ENCODE measurements at places on chromosomes 4 and X.

DNA sequence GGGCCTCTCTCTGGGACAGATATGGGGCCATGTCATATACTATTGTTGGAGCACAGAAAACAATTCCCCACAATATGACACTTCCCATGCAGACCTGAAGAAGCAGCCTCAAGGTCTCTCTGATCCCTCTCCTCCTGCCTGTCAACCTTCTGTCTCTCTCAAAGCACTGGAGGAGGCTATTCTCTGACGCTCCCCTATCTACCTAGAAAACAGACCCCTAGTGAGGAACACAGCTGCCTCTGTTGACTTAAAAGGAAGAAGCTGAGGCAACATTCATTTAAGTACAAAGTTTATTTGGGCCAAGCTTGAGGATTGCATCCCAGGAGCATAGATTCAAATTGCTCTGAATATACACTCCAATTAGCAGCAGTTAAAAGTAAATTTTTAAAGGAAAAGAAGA lies 39.3 kb upstream of the NSG1 start:
- DNase-seq = no peak

DNA sequence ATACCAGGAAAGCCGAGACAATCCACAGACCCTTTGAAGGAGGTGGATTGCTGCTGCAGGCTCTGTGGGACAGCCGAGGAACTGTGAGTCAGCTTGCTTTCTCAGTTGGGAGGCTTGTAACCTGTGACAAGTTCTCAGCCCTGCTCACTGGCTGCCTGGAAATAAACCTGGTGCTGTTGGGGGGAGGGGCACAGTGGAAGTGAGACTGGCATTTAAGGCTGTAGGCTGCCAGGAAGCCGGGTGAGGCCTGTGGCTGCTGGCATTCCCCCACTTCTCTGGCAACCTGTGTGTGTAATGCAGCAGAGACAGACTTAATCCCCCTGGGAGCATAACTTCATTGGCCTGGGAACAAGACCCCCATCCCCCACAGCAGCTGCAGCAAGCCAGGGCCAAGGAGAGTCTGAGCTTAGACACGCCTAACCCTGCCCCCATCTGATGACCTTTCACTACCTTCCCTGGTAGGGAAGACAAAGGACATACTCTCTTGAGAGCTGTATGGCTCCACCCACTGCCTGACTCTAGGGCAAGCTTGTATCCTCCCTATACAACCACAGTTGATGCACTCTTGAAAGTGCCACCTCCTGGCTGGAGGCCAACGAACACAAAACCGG lies 64.1 kb downstream of the ALPK1 start:
- no peak for DNase-seq

DNA sequence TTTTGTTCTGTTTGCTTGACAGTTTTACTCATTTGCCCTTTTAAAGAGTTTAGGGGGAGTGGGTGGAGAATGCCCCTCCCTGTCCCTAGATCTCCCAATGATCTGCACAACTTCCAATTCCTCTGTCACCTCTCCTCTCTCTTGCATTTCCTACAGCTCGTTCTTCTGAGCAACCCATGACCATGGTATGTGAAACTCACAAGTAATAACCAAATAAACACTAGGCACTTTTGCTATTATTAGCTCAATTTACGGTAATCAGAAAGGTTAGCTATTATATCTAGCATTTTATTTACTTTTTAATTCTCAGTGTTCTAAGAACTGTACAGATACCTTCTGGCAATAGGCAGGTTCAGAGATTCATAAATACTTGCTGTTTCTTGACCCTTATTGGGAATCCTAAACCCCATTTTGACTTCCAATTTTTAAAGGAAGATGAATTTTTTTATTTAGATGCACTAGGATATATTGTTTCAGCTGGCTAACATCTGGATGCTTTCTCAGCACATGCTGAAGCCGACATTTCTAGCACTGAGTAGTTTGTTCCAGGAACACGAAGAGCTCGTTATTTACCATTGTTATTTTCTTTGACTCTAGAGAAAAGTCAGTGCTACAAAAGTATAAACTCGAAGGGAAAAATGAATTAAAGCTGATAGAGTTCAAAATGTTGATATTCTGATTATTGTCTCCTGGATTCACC lies 194.7 kb upstream of the TLL1 start:
- no peak for DNase-seq

DNA sequence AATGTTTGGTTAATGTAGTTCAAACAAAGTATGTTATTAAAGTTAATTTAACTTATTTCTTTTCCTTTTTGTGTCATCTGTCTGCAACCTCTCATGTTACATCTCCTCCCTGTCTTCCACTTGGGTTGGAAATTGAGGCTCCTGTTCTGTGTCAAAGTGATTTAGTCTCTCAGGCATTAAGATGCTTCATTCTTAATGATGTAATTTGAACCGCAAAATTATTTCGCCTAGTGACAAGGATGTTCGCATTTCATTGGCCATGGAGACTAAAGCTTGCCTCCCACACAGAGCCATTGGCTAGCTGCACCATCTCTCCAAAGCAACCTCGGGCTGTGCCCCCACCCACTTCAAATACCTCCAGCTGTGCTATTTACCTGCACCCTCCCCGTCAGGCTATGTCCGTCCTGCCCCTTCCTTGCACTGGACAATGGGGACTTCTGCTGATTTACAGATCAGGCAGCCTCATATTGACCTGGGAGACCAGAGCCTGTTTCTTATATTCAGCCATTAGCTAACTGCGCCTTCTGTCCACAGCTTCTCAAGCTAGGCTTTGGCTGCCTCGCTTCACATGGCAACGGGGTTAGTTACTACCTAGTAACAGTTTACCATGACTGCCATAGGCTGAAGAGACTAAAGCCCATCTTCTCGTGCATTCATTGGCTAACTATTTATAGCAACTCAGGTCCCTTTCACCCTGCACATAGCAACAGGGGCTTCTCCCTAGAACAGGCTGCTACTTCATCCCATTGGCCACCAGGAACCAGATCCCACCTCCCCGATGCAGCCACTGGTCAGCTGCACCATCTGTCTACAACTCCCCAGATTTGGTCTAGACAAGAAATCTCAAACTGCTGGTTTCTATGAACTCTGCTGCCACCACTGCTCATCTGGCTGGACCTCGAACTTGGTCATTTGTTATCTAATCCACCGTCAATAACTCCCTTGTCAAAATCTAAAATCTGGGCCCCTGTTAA lies 8.6 kb upstream of the ZNF157 start:
- DNase-seq = no peak

DNA sequence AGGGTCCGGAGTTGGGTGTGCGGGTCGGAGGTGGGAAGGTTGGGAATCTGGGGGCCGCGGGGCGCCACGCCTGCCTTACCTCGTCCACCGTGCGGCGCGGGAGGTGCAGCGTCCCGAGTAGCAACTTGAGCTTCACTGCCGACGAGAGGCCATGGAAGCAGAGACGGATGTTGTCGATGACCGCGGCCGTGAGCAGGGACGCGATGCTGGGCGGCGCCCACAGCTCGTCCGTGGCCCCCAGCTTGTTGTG lies 178 bp downstream of the NELFA start:
- DNase-seq = no peak

All from esophagus squamous epithelium (tissue), 5 donors.